ENCODE measurements at places on chromosomes 4 and X. TPM values are rescaled to one million over a fixed set of nuclear protein-coding genes. Genes with fewer than 3 reads are reported as not detected.

GRCh38 chrX:132795181-132795580, 163.2 kb downstream of the HS6ST2 start:
- DNase-seq = no peak

DNA sequence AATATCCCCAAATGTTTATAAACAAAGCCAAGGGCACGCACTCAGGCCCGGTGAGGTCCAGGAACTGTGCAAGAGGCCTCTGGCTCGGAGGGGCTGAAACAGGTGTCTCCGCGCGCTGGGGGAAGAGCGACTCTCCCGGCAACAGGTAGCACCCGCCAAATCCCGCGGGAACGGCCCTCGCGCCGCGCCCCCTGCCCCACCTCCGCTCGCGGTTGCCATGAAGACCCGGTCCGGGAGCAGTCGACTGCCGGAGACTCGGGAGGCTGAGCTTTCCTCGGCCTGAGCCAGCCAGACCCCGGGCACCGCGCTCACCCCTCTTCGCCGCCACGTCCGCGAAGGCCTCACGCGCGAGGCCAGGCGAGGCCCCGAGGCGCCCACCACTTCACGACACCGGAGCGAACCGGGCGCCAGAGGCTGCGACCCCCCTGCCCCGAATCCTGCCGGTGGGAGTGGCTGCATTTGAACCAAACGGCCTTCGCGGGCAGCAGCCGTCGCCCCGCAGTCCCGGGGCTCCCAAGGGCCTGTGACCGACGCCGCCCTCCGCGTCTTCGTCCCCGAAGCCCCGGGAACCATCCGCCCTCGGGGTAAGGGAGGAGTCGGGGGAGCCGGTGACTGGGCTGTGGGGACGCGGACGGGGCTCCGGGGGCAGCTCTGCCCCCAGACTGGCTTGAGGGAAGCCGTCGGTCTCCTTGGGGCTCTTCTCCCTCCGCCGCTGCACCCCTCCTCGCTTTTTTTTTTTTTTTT, at the start of gene NSUN7:
Gene NSUN7, plus strand, starts transcription at position 239 of the 744 bp plus-strand sequence. CDS start 739 bp downstream, outside the sequence.
- peak; percentile 91 for DNase-seq

DNA sequence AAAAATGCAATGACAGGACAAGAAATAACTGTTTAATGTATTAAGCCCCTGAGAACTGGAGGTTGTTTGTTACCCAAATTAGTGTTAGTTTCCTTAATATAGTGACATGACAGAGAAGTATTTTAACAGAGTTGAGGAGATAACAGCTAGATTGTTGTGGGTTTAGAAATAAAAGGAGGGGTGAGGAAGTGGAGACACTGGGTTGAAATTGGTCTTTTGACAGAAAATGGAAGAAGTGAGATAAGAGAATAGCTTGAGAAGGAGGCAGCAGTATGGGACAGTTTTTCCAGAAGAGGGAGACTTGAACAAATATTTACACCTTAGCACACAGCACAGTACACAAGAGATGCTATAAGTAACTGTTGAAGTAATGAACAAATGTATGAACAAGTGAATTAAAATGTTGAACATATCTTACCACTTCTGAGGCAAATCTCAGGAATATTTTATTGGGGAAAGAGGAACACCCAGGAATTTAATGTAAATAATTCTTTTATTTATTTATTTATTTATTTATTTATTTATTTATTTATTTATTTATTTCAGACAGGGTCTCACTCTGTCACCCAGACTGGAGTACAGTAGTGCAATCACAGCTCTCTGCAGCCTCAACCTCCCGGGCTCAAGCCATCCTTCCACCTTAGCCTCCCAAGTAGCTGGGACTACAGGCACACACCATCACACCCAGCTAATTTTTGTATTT, 58.0 kb upstream of the EGFL6 start:
- DNase-seq = no peak

DNA sequence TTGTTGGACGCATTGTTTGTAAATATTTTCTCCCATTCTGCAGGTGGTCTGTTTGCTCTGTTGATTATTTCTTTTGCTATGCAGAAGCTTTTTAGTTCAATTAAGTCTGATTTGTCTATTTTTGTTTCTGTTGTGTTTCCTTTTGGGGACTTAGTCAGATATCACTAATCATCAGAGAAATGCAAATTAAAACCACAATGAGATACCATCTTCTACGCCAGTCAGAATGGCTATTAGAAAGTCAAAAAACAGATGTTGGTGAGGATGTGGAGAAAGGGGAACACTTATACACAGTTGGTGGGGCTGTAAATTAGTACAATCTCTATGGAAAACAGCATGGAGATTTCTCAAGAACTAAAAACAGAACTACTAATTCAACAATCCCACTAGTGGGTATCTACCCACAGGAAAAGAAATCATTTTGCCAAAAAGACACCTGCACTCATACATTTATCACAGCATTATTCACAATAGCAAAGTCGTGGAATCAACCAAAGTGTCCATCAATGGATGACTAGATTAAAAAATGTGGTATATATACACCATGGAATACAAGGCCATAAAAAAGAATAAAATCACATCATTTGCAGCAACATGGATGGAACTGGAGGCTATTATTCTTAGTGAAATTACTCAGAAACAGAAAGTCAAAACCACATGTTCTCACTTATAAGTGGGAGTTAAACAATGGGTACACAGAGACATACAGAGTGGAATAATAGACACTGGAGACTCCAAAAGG, 8.1 kb downstream of the COQ2 start:
- no peak for DNase-seq

- DNase-seq = peak; percentile 79
Measured at GRCh38 chr4:52545099-52546069, 113.7 kb downstream of the USP46 start.

DNA sequence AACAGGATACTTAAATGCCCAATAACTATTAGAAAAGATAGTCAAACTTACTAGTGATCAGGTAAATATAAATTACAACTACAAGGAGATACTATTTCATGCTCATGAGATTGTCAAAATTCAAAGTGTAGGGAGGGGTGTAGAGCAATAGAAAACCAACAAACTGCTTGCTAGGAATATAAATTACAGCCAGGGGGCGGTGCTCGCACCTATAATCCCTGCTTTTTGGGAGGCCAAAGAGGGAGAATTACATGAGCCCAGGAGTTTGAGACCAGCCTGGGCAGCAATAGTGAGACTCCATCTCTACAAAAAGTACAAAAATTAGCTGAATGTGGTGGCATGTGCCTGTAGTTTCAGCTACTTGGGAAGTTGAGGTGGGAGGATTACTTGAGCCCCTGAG, 556.5 kb upstream of the NR3C2 start:
- DNase-seq = peak; percentile 1

DNA sequence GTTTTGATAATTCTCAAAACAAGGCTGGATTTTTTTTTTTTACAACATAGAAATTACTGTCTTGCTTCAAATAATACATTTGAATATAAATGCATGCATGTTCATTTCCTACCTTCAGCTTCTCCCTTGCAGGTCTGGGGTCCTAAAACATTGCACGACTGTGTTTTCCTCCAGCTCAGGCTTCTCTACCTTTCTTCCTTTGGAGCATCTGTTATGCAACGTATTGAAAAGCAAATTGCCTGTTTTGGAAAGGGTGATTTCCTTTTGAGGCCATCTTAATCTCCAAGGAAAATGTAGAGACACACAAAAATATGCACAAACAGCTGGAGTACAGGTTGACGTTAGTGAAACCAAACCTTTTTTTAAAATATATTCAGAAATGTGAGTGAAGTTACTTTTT, 115.6 kb upstream of the TLL1 start:
- no peak for DNase-seq

- no peak for DNase-seq
Measured at GRCh38 chrX:137982472-137983172, 416.7 kb downstream of the ZIC3 start.

DNA sequence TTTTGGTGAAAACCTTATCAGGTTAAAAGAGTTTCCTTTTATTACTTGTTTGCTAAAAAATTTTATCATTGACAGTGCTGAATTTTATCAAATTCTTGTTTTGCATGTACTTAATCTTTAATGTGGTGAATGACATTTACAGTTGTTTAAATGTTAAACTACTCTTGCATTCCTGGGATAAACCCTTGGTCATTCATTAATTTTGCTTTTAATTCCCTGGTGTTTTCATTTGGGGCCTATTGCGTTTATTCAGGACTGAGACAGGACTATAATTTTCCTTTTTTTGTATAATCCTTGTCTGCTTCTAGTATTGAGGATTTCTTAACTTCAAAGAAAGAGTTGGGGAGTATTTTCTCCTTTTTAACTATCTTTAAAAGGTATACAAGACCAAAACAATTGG, 98.7 kb upstream of the TLL1 start:
- no peak for DNase-seq

- no peak for DNase-seq
Measured at GRCh38 chrX:153924149-153924861, 1.8 kb downstream of the ARHGAP4 start.

- DNase-seq = no peak
Measured at GRCh38 chrX:12002876-12003275, 135.4 kb upstream of the FRMPD4 start.

FGB gene
- polyA plus RNA-seq = not detected

FAM47E gene
- polyA plus RNA-seq = 2.5 TPM

TMSB15B gene
- 15.2 TPM for polyA plus RNA-seq

MAGEB1 gene
- not detected for polyA plus RNA-seq
